ENCODE measurements at places on chromosomes 6 and 20.

DNA sequence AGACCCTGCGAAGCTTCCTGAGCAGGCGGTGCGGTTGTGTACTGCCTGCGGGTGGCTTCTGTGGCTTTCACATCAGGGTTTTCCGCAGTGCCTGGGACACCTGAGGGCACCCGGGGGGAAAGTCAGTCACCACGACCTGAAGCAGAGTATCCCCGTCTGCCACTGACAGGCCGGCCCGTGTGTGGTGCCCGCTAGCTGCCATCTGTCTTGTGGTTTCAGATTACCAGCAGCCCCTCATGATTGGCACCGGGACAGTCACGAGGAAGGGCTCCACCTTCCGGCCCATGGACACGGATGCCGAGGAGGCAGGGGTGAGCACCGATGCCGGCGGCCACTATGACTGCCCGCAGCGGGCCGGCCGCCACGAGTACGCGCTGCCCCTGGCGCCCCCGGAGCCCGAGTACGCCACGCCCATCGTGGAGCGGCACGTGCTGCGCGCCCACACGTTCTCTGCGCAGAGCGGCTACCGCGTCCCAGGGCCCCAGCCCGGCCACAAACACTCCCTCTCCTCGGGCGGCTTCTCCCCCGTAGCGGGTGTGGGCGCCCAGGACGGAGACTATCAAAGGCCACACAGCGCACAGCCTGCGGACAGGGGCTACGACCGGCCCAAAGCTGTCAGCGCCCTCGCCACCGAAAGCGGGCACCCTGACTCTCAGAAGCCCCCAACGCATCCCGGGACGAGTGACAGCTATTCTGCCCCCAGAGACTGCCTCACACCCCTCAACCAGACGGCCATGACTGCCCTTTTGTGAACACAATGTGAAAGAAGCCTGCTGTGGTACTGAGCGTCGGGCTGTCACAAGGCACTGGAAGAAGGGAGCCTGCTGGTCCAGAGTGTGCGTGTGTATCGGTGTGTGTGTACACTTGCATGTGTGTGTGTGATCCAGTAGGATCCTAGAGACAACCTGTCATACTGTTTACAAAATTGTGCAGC is 54.4 kb downstream of the GOPC start:
- DNase-seq, result no peak

DNA sequence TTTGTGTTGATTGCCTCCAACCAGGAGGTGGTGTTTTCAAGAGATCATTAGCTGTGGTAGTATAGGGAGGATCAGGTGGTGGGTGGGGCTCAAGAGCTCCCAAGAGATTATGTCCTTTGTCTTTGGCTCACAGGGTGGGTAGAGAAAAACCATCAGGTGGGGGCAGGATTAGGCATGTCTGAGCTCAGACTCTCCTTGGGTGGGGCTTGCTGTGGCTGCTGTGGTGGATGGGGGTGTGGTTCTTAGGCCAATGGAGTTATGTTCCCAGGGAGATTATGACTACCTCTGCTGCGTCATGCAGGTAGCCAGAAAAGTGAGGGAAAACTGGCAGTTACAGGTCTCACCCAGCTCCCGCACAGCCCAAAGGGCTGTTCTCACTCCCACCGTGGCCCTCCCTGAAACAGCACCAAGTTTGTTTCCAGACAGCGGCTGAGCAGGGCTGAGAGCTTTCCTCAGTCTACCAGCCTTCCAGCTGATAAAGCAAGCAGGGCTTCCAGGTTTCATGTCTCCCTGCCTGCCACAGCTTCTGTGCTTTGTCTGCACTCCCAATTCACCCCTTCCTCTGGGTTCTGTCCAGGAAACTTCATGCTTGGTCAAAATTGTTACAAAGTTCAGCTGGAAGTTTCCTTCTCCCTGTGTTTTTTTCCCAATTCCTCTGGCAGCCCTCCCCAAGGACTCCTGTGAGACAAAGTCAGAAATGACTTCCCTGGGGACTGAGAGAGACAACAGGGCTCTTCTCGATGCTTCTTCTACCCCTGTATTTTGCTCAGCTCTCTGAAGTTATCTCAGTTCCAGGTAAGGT is 481.1 kb upstream of the MAN1A1 start:
- DNase-seq, result no peak

DNA sequence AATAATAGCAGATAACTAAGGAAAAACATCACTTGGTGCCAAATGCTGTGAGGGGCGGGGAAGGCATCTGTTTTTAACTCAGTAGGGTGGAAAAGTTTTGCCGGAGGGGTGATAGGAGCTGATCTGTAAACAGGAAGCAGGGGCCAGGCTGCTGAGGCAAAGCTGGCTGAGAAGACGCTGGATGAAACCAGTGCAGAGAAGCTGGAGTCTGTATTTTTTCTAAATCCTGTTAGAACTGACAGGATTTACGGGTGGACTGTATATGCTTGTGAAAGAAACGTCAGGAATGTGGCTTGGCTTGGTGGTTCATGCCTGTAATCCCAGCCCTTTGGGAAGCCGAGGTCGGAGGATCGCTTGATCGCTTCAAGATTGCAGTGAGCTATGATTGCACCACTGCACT is 5.6 kb downstream of the PCMTD2 start:
- DNase-seq, result no peak

DNA sequence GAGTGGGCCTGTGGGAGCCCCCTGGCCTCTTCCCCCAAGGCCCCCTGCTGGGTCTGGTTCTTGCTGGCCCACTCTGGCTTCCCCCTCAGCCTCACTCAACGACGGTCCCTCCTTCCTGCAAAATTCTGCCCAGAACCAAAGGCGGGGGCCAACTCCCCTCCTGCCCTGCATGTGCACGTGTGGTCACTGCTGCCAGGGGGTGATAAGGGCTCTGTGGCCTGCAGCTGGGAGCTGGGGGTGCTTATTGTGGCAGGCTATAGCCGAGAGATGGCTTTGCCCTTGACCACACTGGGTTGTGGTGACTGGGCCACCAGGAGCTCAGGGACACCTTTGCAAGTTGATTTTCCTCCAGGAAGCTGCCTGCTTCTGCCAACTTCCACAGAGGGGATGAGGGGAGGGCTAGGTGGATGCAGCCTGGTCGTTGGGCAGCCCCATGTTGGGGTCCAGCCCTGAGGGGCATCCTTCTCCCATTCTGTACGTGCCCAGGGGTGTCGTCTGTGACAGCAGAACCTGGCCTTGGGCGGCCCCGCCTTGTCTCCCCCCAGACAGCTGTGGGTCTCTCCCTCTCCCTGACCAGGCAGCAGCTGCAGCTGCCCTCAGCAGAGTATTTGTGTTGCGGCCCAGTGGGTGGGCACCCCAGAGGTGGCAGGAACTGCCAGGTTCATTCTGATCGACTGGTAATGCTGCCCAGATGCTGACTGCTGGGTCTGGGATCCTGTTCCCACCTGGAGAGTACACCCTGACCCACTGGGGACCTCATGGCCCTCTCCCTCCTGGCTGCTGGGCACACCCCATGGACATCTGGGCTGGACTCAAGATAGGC is 5.6 kb downstream of the TCEA2 start:
- no peak for DNase-seq

GRCh38 chr6:56104591-56104990 is 142.8 kb downstream of the COL21A1 start:
- no peak for DNase-seq

GRCh38 chr20:63978319-63979228 is 868 bp downstream of the SAMD10 start:
- peak; percentile 75 for DNase-seq

DNA sequence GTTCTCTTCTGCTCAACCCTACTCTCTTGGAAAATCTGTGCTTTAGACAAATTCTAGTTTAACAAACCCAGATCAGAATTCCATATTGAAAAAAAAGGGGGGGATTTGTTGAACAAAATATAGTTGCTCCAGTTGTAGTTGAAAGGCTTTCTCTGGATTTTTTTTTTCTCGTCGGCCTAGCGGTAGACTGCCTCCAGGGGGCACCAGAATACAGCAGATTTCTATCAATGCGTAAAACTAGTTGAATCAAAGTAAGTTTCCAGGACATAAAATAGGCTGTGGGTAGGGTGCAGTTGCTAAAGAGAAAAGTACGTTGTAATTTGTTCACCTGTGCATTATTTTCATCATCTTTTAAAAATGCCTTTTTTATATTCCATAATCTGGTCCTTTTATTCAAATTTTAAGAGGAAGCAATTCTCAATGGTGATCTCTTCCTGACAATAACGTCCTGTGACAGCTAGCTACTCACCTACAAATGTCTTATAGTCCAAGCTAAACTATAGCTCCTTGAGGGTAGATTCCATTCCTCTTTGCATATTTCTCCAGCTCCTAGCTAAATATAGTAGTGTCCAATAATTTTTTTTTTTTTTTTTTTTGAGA is 105.4 kb downstream of the PERP start:
- peak; percentile 33 for DNase-seq
